ENCODE measurements at places on chromosomes 4 and X.

DNA sequence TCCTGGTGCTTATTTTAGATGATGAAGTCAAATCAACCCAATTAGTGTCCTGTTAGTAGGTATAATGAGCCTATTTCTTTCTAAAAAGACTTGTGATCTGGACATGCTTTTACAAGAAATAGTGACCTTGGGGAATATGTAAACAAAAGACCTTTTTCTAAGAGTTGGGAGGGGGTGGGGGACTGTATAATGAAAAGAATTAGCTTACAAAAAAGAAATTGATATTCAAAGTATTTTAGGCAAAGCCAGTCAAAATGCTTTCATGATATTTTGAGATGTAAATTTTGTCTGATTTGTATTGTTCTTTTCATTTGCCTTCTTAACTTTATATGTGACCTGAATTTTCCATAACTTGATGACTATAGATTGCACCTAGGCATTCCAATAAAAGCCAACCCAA, 114.6 kb downstream of the DCTD start:
- no peak for DNase-seq

- peak; percentile 58 for DNase-seq
Observed at GRCh38 chrX:9902656-9903055, 64.5 kb upstream of the CLDN34 start.

- no peak for DNase-seq
Observed at GRCh38 chr4:162341533-162341932, 177.7 kb upstream of the FSTL5 start.

- DNase-seq, result no peak
Observed at GRCh38 chr4:93788712-93789111, 39.8 kb upstream of the ATOH1 start.

DNA sequence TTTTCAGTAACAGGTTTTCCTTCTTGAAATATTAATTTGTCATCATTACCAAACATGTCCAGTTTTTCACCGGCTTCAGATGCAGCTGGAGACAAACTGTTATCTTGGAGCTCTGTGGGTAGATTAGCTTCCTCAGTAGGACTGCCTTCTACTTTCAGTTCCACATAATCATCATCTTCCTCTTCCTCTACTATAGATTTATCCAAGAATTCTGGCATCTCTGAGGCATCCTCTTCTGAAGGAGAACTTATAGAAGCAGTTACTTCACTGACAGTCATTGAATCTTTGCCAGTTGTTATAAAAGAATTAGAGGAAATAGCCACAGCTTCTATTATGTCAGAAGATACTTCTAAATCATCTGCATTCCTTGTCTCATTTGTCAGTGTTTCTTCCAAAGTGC, 162.9 kb downstream of the LRBA start:
- no peak for DNase-seq

DNA sequence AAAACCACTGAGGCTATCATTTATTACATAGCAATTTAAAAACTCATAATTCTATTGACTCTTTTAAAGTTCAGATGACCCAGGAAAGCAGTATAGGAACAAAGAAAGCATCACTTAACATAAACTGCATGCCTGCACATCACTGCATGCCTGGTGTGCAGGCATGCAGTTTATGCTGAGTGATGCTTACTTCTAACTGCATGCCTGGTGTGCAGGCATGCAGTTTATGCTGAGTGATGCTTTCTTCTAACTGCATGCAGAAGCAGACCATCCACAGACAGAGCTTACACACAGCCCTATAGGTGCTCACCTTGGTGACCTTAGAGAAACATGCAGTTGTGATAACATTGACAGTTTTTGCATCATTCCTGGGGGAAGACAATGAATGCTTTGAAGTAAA, 17.0 kb downstream of the SDAD1 start:
- no peak for DNase-seq

- no peak for DNase-seq
Observed at GRCh38 chr4:52726826-52727580, 24.2 kb downstream of the ERVMER34-1 start.

All from G401 (cell line).